ENCODE measurements at places on chromosomes 5 and 9. TPM values are rescaled to one million over a fixed set of nuclear protein-coding genes. Genes with fewer than 3 reads are reported as not detected.

DNA sequence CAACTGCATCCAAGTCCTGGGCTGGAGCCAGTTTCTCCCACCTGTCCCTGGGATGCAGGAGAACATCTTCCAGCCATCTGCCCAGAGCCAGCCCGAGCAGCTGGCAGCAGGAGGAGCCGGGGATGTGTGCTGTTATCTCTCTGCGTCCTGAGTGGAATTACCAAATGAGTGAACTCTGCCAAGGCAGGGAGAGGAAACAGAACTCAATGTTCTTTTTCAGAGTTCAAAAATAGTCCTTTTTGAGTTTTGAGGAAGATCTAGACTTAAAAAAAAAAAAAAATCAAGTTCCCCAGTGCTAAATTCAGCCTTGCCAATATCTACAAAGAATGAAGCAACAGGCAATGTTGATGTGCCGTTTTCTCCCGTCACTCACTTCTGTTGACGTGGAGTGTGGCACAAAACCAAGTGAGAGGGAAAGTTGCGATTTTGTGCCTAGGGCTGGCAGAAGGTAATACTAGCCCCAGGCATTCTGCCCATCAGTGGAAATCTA lies 56.2 kb downstream of the TMOD1 start:
- H3K36me3 ChIP-seq: peaks cover 2% of the 10 kb centered on the region
- peak overlapping the region; percentile 81 for H3K27ac ChIP-seq
- no peaks in the 10 kb centered on the region for H3K27me3 ChIP-seq
- no peak overlapping the region for H3K4me3 ChIP-seq
- H3K4me1 ChIP-seq: peaks cover 5% of the 10 kb centered on the region

DNA sequence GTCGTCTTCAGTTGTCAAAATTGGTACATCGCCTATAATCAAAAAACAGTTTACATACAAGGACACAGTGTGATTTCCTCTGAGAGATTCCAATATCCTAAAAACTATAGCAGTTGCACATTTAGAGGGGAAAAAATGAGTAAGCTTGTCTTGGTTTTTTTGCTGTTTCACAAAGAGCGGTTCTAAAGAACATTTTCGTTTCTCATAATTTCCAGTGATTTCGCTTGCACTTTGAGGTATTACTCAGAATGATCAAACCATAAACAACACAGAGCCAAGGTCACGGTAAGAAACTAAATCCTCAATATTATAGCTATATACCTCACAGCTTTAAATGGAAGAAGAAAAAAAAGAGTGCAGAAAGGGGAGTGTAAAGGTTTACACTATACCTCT lies 861 bp downstream of the MTX3 start:
- no peak overlapping the region for H3K4me3 ChIP-seq
- no peak for DNase-seq
- H3K27ac ChIP-seq: no peak overlapping the region
- no peaks in the 10 kb centered on the region for H3K4me1 ChIP-seq

DNA sequence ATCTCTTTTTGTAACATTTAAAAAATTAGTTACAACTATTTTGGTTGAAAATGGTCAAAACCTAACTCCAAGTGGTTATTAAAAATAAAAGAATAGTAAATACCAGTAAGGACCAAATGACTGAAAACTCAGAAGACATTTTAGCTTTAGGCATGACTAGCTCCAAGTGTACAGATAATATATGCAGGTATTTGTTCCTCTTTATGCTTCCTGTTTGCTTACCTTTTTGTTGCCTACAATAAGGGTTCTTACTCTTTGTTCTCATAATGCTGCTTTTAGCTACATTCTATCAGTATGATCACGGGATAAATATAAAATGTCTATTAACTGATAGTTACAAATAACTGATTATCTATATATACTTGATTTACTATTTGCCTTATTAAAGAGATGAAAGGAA lies 259.6 kb downstream of the CDH12 start:
- no peak overlapping the region for H3K27ac ChIP-seq
- H3K27me3 ChIP-seq: no peaks in the 10 kb centered on the region
- no peaks in the 10 kb centered on the region for H3K36me3 ChIP-seq
- no peak for DNase-seq

- no peak for DNase-seq
- H3K36me3 ChIP-seq: no peaks in the 10 kb centered on the region
- H3K4me3 ChIP-seq: no peak overlapping the region
- H3K27me3 ChIP-seq: no peaks in the 10 kb centered on the region
- H3K27ac ChIP-seq: no peak overlapping the region
Measured at GRCh38 chr5:107477492-107477891, 193.2 kb downstream of the EFNA5 start.

- H3K27ac ChIP-seq: no peak overlapping the region
- H3K27me3 ChIP-seq: no peaks in the 10 kb centered on the region
- H3K36me3 ChIP-seq: no peaks in the 10 kb centered on the region
Measured at GRCh38 chr9:27714388-27714787, 141.1 kb upstream of the C9orf72 start.

DNA sequence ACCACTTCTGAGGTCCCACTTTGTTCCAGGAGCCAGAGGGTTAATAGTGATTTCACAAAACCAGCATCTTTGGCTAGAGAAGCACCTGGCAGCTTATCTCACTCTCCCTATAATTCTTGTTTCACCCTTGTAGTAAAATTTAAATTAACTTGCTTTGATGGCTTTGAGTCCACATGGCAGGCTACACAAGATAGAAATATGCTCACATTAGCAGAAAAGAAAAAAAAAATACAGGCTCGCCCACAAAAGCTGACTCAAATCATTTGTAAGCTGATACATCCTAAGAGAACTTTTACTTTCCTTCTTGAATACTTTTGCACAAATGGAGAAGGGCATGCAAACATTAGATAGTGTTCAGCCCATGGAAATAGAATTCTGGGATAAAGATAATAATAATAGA lies 36.2 kb downstream of the TNFSF15 start:
- no peak for DNase-seq
- no peaks in the 10 kb centered on the region for H3K27me3 ChIP-seq
- H3K36me3 ChIP-seq: no peaks in the 10 kb centered on the region
- H3K4me1 ChIP-seq: no peaks in the 10 kb centered on the region
- no peak overlapping the region for H3K27ac ChIP-seq
- H3K4me3 ChIP-seq: no peak overlapping the region

DNA sequence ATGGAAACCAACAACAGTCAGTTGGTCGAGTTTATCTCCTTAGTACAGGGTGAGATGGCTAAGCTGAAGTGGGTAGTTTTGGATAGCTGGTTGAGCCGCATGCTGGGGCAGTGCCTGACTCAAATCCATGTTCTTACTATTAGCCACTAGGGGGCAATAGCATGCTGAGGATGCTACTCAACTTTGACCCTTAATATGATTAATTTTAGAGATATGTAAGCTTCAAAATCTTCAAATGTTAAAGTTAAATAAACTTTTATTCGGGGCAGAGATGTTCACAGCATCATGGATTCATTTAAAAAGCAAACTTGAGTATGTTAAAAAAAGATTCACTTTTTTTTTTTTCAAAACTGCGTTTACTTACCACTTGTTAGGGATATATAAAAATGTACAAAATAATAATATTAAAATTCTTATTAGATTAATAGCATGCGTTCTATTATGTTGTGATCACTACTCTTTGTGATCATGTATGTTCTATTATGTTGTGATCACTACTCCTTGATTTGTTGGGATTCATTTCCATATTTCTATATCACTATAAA lies 57.0 kb downstream of the C9orf153 start:
- no peak overlapping the region for H3K4me3 ChIP-seq
- H3K27me3 ChIP-seq: no peaks in the 10 kb centered on the region

DNA sequence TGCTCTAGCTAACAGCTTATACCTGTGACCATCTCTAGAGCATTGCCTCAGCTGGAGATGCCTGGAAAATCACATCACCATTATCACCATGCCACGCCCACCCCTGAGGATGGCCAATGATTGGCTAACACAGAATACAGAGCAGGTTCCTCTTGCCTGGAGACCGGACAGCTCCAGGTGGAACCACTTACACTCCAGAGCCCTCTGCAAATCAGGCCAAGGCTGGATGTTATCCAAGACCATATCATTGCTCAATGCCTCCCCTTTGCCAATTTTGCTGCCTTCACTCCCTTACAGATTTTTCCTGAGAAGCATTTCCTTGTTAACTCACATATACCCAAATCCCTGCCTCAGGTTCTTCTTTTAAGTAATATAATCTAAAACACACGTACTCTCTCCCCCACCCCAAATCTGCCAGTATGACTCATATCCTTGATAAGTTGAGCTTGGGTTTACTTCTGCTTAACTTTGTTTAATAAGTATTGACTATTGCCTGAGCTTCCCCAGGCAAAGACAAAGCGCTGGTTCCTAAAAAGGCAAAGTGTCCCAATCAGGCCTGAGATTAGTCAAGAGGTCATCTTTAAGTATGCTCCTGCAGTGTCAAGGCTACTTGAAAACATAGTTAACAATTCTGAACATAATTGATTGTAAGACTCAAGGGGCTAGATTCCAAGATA lies 309.6 kb downstream of the EPB41L4A start:
- no peak overlapping the region for H3K27ac ChIP-seq
- peak; percentile 39 for DNase-seq
- H3K4me3 ChIP-seq: no peak overlapping the region
- H3K36me3 ChIP-seq: no peaks in the 10 kb centered on the region

DNA sequence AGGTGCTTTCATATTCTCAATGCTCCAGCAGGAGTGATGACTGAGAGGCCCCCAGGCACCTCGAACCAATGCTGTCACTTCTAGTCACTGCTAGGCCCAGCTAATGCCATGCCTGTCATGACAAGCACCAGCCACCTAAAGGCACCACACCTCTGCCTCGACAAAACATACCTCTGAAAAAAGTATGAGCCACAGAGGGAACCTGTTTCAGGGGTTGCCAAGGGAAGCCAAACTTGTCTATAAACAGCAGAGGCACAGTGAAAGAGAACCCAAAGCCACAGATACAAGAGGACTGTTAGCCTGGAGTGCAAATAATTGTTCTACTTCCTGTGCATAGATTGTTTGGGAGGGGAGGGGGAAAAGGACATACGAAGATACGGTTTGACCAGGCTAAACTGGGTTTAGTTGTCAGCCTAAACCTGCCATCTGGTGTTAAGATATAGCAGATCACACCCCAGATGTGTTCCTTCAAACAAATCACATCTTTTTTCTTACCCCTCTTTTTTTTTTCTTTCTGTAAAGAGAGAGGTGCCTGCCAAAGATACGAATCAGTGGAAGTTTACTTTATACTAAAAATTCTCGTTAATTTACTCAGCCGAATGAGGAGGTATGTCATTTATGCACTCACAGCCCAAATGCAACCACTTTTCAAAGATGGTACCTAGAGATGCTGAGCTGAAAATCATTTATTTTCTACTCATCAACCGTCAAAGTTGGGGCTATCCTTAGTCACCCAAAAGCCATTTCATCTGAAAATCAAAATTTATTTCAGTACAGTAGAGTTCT lies 45.7 kb downstream of the BNC2 start:
- no peak overlapping the region for H3K27ac ChIP-seq
- H3K36me3 ChIP-seq: no peaks in the 10 kb centered on the region
- no peak for DNase-seq

- no peaks in the 10 kb centered on the region for H3K36me3 ChIP-seq
- no peaks in the 10 kb centered on the region for H3K4me1 ChIP-seq
- peaks cover 2% of the 10 kb centered on the region for H3K27me3 ChIP-seq
- no peak for DNase-seq
- H3K4me3 ChIP-seq: no peak overlapping the region
Measured at GRCh38 chr5:13478831-13479465, 465.5 kb downstream of the DNAH5 start.

DNA sequence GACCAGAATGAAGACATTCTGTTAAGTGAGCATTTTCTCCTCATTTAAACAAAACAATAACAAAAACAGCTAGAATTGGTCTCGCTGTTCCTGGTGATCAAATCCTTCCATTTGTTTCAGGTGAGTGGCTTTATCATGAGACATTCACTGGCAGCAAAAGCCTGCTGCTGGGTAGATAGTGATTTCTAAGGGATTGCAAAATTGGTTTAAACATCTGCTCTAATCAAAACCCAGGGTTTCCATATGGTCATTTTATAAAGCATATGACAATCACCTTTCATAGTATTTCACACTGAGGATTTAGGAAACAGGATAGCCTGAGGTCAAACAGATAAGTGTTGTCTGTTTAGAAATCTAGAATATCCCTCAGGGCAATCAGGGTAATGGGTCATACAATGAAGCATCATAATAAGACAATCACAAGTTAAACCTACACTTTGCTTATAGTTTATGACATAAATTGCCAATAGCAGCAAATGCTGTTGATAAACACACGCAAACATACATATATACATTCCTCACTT lies 769.6 kb upstream of the C9orf72 start:
- no peak for DNase-seq
- no peak overlapping the region for H3K27ac ChIP-seq
- H3K4me3 ChIP-seq: no peak overlapping the region
- no peaks in the 10 kb centered on the region for H3K4me1 ChIP-seq
- no peaks in the 10 kb centered on the region for H3K36me3 ChIP-seq

DNA sequence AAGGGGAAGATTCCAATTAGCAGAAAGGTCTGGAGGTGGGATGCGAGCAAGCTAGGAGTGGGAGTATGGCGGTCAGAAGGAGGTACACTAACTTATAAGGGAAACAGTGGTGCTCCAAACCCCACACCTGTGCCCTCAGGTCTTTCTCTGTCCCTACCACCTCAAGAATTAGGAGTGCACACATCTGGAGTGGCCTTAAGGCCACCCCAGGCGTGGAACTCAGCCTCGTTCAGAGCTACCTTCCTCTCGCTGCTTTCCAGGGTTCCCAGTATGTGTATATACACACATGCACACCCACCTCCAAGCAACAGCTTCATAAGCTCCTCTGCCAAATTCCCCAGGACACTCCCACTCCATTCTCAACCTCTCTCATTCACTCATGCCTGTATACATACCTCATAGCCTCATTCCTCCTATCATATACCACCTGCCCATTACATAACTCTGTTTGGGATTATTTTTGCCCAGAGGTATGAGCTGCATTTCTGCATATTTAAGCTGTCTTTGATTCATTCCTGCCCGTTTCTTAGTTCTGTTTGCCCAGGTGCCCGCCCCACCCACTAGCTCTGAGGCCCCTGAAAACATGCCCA lies 118.7 kb downstream of the PSD2 start:
- no peaks in the 10 kb centered on the region for H3K27me3 ChIP-seq
- H3K27ac ChIP-seq: no peak overlapping the region
- H3K4me3 ChIP-seq: no peak overlapping the region
- no peaks in the 10 kb centered on the region for H3K4me1 ChIP-seq

GRCh38 chr9:7180247-7180646 lies 422.5 kb downstream of the KDM4C start:
- DNase-seq: no peak
- no peaks in the 10 kb centered on the region for H3K4me1 ChIP-seq
- H3K36me3 ChIP-seq: peaks cover 2% of the 10 kb centered on the region
- no peaks in the 10 kb centered on the region for H3K27me3 ChIP-seq
- H3K4me3 ChIP-seq: no peak overlapping the region

RASEF gene
- 0.06 TPM for total RNA-seq

STKLD1 gene
- 1.4 TPM for total RNA-seq

All from aorta (tissue), 5 donors.